ENCODE measurements at places on chromosomes 12 and 14.

DNA sequence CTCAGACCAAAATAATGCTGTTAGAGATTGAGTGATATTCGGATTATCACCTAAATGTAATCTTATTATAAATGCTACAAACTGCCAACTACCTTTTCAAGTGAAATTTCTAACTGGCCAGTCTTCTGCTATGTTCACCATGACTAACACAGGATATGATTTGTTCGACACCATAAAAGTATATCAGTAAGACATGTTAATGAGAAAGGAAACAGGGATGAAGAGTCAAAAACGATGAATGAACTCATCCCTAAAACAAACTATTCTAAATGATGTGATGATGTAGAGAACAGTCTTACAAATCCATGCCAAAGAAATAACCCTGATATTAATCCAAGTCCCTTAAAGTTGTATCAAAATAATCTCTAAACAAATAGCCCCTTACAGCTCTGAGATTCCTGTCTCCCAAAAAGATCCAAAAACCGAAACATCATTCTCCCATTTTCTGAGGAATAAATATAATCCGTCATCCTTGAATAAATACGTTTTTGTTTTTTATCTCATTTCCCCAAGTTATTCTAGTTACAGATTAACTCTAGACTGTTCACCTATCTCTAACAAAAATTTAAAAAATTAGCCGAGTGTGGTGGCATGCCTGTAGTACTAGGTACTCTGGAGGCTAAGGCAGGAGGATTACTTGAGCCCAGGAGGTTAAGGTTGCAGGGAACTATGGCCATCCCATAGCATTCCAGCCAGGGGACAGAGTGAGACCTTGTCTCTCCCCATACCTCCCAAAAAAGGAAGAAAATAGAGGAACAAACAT, 9.1 kb downstream of the SCAF11 start:
- no peak for DNase-seq

DNA sequence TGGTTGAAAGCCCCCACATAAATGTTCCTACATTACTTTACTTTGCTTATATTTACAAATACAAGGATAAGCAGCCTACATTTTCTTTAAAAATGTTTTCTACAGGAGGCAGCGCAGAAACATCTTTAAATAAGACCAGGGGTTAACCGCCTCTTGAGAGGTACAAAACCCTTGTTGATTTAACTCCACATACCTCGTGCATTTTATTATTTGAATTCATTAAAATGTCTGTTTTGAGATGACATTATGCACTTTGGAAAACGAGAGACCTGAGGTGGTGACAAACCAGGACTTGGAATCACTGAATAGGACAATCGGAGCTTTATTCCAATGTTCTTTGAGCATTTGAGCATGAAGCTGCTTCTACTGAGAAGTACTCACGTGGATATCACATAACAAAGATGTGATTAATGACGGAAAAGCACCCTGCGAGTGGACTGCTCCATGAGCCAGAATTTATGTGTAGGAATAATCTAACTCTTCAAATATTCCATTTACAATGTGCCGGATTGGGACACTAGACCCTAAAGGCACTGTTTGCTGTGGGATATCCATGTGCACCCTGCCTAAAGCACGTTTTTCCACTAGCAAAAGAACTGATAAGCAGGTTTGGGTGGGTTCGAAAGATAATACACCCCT, 746 bp upstream of the DUSP16 start:
- DNase-seq = no peak

GRCh38 chr12:109020796-109021380, at the start of gene SVOP:
Gene SVOP (minus strand): TSS chr12:109021068. CDS start chr12:109020868, 200 bp downstream.
- DNase-seq = no peak

GRCh38 chr14:73426877-73427276, 31.5 kb downstream of the NUMB start:
- DNase-seq = no peak

- no peak for DNase-seq
Measured at GRCh38 chr12:130126023-130126432, 36.2 kb upstream of the FZD10 start.

DNA sequence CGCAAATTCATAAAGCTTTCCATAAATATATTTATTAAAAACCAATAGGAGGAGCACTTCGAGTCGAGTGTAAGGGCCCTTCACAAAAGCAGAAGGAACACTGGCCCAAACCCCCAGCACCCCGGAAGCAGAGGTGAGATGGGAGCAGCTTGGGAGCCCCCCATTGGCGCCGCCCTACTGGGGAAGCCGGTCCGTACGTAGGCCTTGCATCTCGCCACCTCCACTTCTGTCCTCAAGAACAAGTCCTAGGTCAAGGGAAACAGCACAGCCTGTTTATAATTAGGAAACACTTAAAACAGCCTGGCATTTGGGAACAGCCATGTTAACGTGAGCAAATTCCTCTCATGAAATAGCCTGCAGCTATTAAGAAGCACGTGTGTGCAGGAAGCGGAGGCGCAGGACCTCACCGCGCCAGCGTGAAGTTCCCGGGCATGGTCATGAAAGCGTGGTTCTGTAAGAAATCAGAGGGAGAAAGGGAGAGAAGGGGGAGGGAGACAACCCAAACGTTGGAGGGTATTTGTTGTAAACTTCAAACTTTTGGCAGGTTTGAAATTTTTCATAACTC, 7.7 kb downstream of the ANKRD9 start:
- DNase-seq = no peak

DNA sequence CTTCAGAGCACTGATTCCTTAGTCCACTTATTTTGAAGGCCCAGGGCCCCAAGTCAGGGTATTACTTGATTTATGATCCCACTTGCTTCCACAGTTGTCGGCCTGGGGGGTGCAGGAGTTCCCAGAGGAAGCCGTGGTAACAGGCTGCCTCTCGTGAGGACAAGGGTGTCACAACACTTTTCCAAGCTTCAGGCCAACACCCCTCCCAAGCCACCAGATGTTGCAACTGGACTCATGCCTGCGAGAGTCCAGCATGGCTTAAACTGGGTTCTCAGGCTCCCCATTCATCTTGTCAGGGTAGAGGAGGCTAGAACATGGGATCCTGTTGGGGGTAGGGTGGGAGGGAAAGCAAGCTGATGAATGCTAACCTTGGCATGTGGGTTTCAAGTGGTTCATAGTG, 56.1 kb downstream of the BMP4 start:
- DNase-seq = no peak

- no peak for DNase-seq
Measured at GRCh38 chr12:132444957-132445883, 44.7 kb upstream of the FBRSL1 start.

DNA sequence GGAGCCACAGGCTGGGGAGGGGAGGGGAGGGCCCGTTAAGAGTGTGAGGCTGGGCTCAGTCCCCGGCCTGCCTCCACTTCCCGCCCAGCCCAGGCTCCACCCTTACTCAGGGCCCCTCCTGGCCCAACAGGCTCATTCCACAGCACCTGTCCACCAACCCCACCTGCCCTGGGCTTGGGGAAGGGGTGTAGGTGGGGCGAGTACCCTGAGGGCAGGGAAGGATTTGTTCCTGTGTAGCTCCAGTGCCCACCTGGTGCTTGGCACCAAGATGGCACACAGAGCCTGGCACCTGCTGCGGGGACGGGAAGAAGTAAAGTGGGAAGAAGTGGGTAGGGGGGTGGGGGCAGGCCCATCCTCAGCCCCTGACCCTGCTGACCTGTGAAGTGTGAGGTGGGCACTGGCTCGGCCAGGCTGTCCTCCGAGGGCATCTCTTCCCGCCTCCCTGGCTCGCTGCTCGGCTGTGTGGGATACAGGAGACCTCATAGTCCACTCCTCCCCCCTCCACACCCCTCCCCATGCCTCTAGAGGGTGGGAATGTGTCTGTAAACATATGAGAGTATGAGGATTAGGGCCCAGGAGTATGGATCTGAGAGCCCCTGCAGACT, 35.1 kb downstream of the NCKAP5L start:
- DNase-seq = no peak

DNA sequence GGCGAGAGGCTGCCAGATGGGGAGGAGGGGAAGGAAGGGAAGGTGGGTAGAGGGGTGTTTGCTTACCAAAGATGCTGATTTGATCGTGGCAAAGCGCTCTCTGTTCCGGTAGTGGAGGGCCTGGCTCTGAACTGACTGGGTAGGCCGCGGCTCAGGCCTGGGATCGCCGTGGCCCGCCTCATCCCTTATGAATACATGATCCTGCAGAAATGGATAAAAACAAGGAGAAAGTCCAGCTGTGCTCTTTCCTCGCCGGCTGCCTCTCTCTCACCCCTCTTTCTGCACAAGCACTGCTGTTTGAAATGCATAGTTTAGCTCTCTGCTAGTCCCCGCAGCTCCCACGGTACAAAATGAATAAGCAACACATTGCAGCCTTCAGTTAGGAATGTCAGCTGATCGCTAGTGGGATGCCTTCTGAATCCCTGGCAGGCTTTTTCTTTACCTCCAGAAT, 53.8 kb downstream of the PEBP1 start:
- no peak for DNase-seq

DNA sequence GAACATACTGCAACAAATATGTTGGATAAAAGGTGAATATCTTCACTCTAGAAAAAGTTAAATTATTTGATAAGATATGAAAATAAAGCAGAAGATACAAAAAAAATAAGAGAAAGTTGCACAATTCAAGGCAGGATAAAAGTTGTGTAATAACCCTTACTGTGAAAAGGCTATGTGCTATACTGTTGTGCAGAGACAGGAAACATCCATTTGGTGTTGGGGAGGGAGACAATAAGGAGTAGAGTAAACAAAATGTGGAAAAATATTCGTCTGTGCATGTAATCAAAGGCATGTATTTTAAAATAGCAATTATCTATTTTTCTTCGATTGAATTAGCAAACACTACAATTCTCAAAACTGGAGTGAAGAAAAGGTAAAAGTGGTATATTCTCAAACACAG, 34.8 kb downstream of the PTHLH start:
- DNase-seq = no peak

- DNase-seq = no peak
Measured at GRCh38 chr12:63224396-63224795, 73.4 kb upstream of the AVPR1A start.

GRCh38 chr12:12403264-12404248, 46.7 kb downstream of the BORCS5 start:
- DNase-seq = no peak

DNA sequence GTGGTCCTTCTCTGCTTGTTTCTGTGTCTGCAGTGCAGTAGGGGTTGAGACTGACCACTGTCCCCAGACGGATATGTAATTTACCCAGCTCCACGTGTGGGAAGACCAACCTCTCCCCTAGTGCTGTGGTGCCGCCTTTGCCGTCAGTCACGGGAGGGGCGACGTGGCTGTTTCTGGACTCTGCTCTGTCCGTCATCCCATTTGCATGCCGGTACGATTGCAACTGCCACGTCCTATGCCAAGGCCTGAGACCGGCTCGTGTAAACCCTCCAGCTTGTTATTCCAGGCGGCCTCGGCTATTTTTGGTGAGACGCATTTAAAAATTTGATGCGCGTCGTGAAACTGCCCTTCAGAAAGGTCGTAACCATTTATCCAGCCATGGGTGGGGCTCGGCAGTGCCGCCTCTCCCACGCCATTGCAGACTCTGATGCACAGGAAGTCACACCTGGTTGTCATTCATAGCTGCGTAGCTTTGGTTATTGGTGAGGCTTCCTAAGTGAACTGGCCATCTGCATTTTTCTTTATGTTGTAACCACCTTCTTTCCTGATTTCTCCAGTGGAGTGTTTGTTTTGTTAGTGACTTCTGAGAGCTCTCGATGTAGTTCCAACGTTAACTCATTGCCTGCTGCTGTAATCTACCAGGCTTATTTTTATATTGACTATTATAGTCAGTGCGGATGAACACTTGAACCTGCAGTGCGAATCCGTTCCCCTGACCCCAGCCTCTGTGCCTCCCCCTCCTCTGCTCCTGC, 75.1 kb downstream of the ADGRD1 start:
- no peak for DNase-seq

DNA sequence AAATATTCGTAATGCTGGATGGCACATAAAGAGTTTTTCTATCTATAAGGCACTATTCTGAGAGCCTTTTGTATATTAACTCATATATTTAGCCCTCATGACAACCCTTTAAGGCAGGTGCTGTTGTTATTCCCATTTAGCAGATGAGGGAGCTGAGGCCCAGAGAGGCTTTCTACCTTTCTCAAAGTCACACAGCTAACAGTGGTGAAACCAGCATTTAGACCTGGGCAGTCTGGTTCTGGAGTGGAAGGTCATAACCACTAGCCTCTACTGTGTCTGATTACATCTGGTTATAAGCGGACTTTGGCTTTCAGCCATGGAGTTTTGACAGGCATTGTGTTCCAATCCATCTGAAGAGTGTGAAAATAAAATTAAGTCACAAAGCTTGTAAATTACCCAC, 41.2 kb upstream of the HDAC7 start:
- DNase-seq = no peak

DNA sequence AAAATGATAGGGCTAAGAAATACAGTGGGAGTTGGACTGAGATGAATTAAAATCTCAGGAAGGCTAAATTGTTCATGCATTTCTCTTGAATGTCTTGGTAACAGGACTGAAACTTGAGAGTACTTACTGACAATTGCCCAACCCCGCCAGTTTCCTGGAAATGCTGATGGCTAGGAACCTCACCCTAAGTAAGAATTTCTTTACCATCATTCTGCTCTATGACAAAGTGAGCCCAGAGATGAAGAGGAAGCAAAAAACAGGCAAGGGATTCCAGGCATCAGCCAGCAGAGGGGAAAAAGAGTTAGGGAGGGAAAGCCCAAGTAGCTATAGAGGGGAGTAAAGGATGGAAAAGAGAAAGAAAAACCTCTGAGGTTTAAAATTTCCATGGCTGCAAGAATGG, 397.7 kb downstream of the MDGA2 start:
- DNase-seq = no peak

DNA sequence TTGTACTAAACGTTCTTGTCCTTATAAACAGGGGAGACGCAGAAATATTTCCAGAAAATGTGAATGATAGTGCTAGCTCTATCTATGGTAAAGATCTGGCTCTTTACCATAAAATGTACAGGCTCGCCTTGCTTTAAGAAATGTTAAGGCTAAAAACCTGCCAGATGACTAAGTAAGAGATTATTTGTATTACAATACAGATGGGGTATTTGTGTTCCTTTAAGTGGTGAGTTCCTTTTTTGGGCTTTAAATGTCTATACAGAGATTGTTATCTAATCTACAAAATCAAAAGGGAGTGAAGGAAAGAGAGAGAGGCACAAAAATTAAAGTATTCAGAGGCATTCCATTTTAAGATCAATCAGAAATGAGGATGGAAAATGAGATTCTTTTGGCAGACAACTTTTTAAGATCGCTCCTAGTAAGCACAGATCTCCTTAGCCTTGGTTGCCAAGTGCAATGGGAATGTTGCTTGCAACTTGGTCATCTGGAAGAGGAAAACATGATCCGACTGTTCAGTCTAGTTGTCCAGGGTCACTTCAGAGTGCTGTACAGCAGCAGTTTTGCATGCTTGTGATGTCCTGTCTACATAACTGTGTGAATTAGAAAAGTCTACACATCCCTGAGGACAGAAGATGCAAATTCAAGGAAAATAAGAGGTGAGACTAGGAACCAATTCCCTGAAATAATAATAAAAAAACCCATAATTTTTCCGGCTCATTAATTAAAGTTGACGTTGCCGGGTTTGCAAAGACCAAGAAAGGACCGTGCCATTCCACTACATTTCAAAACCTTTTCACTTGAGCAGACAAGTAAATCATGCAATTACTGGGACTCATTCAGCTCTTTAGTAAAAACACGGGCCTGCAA, 380.8 kb downstream of the EGLN3 start:
- no peak for DNase-seq
